Transverse colon (tissue), 4 donors: ENCODE measurements at places on chromosomes 5 and 9.

- no peak for DNase-seq
Measured at GRCh38 chr9:38422555-38423260, 1.5 kb downstream of the IGFBPL1 start.

GRCh38 chr9:100352201-100352726, 478 bp downstream of the TEX10 start:
- DNase-seq, result peak; percentile 24

- no peak for DNase-seq
Measured at GRCh38 chr9:123407217-123407851, 51.3 kb downstream of the CRB2 start.

DNA sequence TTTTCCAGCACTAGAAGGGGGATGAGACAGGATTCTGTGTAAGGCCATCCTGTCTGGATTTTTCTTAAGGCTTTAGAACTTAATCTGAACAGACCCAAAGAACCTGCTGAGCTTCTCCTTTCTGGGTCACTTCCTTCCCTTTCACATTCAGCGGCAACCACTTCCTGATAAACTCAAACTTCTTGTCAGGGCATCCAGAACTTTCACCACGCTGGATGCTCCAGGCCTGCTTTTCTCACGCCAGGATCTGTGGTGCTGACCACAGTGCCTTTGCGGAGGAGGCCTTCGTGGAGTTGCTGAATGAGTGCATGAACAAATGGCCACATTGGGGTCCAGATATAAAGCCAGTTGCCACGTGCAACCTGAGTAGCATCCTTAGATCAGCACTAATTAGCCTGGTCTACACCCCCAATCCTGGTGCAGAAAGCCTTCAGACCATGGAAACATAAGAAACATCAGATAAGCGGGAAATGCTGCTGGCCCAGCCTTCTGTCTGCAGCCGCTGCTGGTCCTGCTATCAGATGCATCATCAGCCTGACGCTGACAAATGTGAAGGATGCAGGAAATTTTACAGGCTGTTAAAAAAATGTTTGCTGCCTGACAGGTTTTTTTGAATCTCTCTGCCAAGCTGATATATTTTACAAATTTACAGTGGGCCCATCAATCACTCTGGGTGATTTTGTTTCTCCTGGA, 75.3 kb upstream of the BARHL1 start:
- no peak for DNase-seq

DNA sequence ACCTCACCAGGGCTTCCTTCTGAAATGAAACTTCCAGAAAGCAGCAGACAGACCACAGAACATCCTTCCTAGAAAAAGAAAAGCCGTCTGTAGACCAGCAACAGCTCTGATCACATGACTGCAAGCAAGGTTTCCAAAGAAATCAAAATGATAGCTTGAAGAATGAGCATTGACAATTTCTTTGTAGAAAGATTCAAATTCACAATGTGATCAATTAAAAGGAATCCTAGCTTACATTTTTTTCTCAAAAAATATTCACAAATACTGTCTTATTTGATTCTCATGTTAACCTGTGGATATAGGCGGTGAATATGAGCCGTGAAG, 144.9 kb downstream of the MTX3 start:
- DNase-seq, result no peak
